ENCODE measurements at places on chromosomes 1 and 21.

DNA sequence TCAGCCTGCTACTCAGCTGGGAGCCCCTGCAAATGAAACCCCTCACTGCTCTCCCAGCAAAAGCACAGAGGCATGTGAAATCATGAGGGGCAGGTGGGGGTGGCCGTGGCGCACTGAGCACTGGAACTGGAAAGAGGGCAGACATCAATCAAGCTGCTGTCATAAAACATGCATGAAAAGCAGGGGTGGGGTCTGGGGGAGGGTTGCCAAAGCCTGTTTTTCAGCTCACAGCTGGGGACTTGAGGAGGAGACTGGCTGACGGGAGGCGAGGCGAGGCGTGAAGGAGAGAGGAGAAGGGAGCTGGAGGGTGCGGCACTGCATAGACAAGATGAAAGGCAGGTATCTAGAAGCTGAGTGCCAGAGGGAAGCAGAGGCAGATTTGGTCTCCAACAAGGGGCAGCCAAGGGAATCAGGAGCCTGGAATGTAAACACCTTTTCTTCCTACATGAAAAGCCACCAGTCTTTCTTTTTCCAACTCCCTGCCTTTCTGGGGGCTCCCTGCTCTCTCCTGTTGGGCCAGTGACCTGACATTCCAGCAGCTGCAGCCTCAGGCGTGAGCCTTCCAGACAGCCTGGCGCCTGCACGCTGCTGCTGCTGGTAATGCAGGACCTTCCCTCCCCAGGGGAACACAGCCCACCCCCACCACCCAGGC, 87.0 kb downstream of the NMNAT2 start:
- no peak for DNase-seq

GRCh38 chr1:181044449-181044966, 10.7 kb downstream of the MR1 start:
- peak; percentile 17 for DNase-seq

GRCh38 chr21:23686737-23687523, 1920.4 kb downstream of the MRPL39 start:
- DNase-seq = no peak

DNA sequence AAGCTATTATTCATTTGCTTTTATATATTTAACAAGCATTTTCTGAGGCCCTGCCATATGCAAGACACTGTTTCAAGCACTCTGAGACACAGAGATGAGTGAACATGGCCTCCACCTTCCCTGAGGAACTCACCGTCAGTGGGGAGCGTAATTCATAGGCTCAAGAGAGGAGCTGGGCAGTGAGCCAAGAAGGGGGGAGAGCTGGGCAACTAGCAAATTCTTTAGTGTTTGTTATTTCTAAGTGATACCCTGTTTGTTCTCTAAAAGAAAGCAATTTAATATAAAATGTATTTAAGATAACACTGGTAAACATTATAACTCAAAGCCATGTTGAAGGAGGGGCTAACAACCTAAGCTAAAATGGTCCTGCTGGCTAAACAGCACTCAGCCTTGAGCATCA, 119.2 kb upstream of the NGF start:
- DNase-seq = no peak

- DNase-seq = no peak
Observed at GRCh38 chr1:63774617-63775417, 1.0 kb downstream of the ROR1 start.

GRCh38 chr21:43618940-43619339, 40.3 kb downstream of the HSF2BP start:
- DNase-seq = peak; percentile 50

DNA sequence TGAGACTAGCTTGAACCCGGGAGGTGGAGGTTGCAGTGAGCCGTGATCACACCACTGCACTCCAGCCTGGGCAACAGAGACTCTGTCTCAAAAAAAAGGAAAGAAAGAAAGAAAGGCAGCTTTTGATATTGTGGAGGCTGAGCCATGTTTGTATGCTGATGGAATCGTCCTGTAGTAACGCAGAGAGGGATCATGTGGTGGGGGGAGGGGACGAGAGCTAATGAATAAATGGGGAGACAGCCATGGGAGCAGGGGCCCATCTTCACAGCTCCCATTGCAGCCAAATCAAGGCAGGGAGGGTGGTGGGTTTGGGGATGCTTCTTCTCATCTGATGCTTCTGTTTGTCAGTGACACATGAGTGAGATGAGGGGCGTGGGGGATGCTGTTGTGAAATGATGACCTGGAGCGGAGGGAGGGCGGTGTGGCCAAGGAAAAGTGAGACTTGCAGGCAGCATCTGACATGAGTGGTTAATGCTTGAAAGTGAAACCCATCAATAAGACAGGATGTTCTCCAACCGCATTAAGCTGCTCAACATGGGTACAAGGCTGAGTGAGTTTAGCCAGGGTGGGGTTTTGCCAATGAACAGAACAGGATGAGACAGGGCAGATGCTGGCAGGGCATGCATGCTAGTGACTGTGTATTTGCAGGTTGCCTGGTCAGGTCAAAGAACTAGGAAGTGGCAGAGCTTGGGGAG, 16.7 kb downstream of the SPATA21 start:
- DNase-seq = no peak

DNA sequence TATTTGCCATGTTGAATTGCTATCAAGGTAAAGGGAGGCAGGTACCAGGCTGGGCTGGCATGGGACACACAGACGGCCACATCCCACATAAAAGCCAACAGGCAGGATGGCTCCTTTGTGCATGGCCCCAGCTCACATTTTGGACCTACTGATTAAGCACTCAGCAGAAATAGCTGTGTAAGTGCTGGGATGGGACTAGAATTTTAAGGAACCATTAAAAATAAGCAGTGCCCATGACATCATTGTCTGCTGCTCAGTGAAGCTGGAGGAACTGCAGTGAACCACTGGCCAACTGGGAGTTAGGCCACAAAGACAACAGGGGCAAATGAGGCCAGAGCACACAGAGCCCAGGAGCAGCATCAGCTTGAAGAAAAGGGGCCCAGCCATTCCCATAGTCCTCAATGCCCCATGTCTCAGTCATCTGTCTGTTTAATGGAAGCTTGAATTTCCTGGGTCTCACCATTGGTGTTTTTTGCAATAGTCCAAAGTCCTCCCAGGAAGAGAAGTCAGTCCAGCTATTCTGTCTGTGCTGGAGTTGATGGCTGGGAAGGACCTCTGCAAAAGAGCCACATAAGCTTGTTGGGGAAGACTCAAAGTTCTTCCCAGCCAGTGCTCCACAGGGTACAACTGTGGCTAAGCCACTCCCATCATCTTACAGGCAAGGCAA, 45.3 kb upstream of the TNR start:
- no peak for DNase-seq

DNA sequence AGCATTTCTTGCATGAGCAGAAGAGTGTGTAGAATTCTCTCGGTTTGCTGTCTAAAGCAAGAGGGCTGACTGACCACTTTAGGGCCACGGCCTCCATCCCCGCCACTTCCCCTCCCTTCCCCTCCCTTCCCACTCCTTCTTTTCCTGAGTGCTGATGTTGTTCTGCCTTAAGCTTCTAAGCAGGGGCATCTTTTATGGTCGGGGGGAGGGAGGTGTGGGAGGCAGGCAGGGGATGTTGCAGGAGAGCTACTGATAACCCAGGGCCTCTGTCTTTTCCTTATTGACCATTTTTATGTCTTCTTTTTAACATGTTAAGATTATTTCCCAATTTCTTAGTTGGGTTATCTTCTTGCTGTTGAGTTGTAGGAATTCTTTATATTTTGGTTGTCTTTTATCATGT, 15.1 kb downstream of the USP25 start:
- no peak for DNase-seq

GRCh38 chr1:55474168-55474786, 259.1 kb upstream of the USP24 start:
- DNase-seq = no peak

Measured in PC-9 (cell line).